NCI-H1930 (cell line): ENCODE measurements at places on chromosomes 7 and 10.

- no peak for DNase-seq
These were observed 11.5 kb upstream of the SH2D4B start for GRCh38 chr10:80526218-80526617.

DNA sequence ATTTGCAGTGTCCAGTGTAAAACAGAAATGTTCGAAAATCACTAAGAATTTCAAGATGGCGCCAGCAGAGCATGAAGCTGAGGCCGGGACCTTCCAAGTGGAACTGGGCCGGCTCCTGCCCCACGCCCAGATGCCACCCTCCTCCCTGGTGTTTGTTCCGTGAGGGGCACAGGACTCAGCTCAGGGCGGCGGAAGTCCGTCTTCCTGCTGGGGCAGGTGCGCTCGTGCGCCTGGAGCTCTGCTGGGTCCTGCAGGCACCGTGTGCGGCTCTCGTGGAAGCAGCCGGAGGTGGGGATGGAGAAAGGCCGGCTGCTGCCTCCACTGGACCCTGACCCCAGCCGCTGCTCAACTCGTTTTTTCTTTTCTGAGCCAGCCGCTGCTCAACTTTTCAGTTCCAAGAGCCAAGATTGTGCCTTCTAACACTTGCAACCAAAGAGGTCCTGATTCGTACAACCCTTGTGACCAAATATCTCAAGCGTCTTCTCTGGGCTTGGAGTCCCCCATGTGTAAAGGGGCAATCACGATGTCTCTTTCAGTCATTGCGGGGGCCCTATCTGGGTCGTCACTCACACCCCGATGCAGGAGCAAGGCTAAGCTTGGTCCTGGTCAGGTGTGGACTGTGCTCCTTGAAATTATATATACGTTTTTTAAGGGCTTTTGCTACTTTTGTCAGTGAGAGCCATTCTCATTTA, 334.4 kb downstream of the ADARB2 start:
- no peak for DNase-seq

DNA sequence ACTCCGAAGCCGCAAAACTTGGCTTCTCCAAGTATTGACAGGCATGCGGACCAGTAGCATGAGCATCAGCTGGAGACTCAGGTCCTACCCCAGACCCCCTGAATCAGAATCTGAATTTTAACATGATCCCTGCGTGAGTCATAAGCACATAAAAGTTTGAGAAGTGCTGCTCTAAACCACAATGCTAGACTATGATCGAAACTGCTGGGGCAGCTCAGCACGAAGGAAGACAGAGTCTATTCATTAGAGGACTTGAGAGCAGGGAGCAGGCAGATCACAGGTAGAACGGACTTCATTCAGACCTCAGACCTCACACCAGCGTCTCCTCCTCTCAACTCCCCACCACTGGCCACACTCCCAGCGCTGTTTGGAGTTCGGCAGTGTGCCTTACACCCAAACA, 16.9 kb downstream of the CAMK2G start:
- DNase-seq, result no peak

GRCh38 chr10:516764-517163, 172.7 kb downstream of the DIP2C start:
- DNase-seq, result no peak

- DNase-seq, result no peak
These were observed 63.4 kb downstream of the DAGLB start for GRCh38 chr7:6384327-6384726.
